Pancreas (tissue), 10 donors: ENCODE measurements at places on chromosomes 13 and 19. TPM values are rescaled to one million over a fixed set of nuclear protein-coding genes. Genes with fewer than 3 reads are reported as not detected.

- DNase-seq = peak; percentile 69
Observed at GRCh38 chr19:4829001-4829712, 2.4 kb downstream of the TICAM1 start.

GRCh38 chr13:60227158-60227557 lies 63.4 kb upstream of the DIAPH3 start:
- DNase-seq = no peak

YJEFN3 gene
- polyA plus RNA-seq = 28.4 TPM

GRCh38 chr19:596263-596655 lies 6.6 kb downstream of the HCN2 start:
- no peak for DNase-seq

DNA sequence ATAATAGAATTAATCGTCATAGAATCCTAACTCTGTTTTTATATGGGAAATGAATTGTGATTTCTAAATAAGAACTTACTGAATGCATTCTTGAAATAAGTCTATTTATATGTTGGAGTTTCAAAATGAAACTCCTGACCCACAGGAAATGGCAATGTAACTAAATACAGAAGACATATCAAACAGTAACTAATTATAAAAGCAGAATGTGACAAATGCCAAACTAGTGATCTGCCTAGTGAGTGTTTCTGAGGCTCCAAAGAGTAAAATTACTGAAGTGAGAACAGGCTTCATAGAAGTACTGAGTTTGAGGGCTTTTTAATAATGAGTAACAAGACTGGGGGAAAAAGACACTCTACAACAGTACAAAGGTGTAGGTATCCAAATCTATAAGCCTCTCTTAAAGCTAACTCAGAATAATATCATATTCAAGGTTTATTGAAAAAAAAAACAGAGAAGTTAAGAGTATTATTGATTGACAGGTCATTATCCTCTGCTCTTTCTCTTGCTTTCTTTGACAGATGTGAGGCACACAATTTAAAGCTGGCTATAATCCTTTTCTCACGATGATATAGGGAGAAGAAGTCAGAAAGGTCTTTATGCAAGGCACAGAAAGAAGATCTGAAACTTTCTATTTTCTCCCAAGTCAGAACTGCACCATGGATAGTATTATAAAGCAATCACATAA lies 17.4 kb upstream of the ATXN8OS start:
- DNase-seq = no peak

DNA sequence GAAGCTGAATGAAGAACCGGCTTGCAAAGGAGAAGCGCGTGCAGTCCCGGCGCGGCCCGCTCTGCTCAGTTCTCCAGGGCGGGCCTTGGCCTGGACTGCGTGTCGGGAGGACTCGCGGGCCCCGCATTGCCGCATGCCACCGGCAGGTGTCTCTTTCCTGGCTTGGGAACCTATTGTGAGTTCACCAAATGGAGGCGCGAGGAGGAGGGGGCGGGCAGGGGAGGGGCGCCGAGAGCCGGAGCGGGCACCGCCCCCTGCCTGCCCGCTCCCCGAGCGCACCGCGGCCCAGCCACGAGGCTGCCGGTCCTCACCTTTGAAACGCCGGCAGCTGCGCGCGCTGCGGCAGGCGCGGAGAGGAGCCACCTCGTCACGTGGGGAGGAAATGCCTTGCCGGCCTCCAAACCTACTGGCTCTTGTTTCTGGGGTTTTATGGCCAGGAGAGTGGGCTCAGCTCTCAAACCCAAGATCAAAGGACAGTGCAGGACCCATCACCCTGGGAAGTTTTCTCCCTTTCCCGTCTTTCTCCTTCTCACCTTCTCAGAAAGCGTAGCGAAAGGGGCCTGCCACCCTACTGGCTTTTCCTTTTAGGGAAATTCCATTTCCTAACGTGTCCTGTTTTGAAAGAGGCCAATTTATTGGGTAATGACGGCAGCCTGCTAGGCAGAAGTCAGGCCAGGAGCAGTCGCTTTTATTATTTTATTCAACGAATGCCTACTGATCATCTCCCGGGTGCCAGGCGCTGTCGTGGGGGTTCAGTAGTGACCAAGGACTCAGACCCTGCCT lies 13.8 kb upstream of the UBE2L5 start:
- DNase-seq = peak; percentile 92

DNA sequence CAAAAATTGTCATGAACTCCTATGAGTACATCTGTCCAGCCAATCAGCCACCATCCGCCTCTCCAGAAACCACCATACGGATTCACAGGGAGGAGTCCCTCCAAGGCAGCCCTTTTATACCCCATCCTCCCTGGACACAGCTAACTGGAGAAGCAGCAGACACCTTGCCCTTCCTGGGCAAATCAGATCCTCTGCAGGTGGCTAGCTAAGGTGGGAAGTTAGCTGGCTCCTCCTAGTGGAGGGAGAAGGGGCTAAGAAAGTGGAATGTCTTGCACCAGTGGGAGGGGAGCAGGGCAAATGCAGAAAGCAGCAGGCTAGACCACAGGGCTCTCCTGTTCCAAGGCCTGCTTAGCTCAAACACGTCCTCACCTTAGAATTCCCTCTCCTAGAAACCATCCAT lies 46.2 kb upstream of the UQCRFS1 start:
- no peak for DNase-seq

C19orf67 gene
- not detected for polyA plus RNA-seq

GRCh38 chr13:80145171-80145690 lies 195.7 kb downstream of the SPRY2 start:
- no peak for DNase-seq

- peak; percentile 83 for DNase-seq
Observed at GRCh38 chr19:17718947-17719711, at the start of gene MAP1S. MAP1S (plus strand) TSS chr19:17719480; CDS start chr19:17719503, 23 bp downstream.
